ENCODE measurements at places on chromosomes 2 and 18. TPM values are rescaled to one million over a fixed set of nuclear protein-coding genes. Genes with fewer than 3 reads are reported as not detected.

- ATAC-seq, result no peak
These were observed 40.7 kb downstream of the CMPK2 start for GRCh38 chr2:6824962-6825361.

GRCh38 chr2:20049637-20050036 is 1.8 kb downstream of the LAPTM4A start:
- ATAC-seq, result no peak

DNA sequence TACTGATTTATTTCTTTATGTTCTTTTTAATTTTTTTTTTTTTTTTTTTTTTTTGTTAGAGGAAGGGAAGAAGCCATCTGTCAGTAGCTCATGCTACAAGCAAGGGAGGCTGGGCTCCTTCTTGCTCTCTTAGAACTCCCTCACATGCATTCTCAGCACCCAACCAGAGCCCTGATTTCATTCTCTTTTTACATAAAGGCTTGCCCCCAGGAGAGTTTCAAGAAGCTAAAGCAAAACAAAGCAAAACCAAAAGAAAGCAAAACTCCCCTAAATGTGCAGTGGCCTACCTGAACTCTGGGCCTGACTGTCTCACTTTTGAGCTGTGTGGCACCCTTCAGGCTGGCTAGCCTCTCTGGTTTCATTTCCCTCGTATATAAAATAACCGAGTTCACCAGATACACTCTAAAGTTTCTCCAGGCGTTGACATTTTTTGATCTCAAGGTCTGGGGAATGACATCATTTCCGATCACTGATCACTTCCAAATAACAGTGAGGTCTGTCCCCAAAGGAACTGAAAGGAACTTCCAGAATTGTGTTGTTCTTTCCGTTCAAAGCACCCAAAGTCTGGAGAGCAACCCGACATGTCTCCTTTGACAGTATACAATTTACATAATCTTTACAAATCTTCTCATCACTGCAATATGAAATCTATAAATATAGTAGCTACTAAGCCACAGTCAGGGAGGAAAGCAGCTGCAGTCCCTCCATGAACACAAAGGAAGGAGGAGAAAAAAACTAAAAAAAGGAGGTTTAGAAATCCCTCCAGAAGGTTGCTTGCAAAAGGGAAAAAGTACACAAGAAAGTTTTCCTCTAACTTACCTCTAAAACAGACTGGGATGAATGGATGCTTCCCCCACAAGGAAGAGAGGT is 145.6 kb upstream of the NCK2 start:
- no peak for ATAC-seq

DNA sequence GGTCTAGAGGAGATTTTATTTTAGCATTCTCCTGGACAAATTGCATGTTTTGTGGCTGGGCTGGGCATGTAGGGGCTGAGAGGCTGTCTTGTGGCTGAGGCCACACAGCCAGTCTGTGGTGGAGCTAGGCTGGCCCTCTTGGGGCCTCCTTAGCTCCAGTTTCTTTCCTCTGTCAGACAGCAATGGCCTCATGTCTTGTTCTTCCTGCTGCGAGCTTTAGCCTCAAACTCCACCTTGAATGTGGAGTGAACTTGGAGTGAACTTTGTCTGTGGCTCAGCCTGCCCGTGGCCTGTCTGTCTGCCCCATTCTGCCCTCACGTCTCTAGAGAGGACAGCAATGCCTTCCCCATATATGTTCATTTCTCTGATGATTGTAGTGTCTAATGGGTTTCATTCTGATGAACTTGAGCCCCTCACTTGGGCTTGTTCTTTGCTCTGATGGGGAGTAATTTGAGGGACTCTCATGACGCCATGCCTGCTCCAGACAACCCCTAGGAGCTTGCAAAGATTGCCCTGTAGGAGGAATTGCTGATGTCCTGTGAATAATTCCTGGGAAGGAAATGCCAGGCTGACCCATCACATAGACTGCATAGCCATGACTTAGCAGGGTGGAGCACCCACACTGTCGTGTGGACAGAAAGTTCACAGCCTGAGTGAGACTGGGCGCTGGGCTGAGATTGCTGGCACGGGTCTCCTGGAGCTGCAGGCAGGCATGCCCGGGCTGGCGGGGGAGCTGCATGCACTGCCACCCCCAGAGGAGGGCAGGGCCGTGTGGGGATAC is 42.6 kb downstream of the ASAP2 start:
- no peak for ATAC-seq

The PASK gene
- 73.6 TPM for total RNA-seq

- ATAC-seq, result no peak
These were observed 5.1 kb upstream of the MALT1 start for GRCh38 chr18:58666176-58666575.

GRCh38 chr2:241909769-241910168 is 40.2 kb downstream of the RTP5 start:
- no peak for ATAC-seq

The ARHGAP28 gene
- total RNA-seq, result not detected

The C2orf80 gene
- total RNA-seq, result not detected

DNA sequence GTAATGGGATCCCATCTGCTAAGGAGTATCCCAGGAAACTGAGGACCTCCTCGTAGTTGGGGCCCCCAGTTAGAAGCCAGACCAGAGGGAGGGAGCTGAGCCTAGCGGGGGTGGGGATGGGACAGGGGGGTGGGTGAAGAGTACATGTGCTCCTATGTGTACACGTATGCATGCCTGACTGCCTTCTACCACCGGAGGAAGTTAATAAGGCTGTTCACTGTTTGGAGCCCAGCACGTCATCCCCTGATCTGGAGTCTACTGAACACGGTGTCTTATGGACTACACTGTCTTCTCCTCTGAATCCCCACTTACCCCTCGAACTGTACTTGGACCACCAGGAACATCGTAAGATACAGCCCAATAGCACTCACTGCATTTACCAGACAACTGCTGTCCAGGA is 68.5 kb downstream of the SFXN5 start:
- ATAC-seq, result no peak

GRCh38 chr18:73670039-73670438 is 477.6 kb downstream of the FBXO15 start:
- no peak for ATAC-seq

The SERPINB10 gene
- total RNA-seq, result not detected

GRCh38 chr2:150607390-150607811 is 119.9 kb upstream of the RND3 start:
- no peak for ATAC-seq

DNA sequence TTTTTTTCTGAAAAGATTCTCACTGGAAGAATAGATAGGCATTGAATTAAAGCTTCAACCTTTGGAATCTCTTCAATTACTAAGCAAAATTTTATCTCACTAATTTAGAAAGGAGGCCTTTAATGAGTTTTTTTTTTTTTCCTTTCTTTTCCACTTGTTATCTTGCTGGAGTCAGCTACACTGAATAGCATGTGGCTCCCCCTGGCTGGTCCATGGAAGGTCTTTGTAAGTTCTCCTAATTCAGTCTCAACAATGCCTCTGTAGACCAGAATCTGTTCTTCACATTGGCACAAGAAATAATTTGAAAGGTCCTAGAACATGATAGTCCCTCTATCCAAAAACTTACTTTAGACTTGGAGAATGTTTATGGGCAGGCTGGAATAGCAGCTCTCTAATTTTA is 24.2 kb upstream of the SCN1A start:
- no peak for ATAC-seq

- no peak for ATAC-seq
These were observed 18.4 kb upstream of the SELENOI start for GRCh38 chr2:26327291-26328272.

GRCh38 chr2:218501665-218502064 is 66.5 kb downstream of the USP37 start:
- no peak for ATAC-seq

The ZNF512 gene
- total RNA-seq, result 39.5 TPM

The REG1B gene
- not detected for total RNA-seq

The GCG gene
- not detected for total RNA-seq

The PLCL1 gene
- 1.2 TPM for total RNA-seq

- peak; percentile 36 for ATAC-seq
These were observed 63.6 kb downstream of the ASXL2 start for GRCh38 chr2:25814681-25815080.

- no peak for ATAC-seq
These were observed 464.7 kb upstream of the HNRNPA3 start for GRCh38 chr2:176747928-176748327.

GRCh38 chr2:69082430-69082997 is 69.5 kb downstream of the ANTXR1 start:
- ATAC-seq, result no peak

GRCh38 chr18:55079481-55080355 is 120.5 kb upstream of the CCDC68 start:
- no peak for ATAC-seq

The C2orf66 gene
- total RNA-seq, result 1.0 TPM

DNA sequence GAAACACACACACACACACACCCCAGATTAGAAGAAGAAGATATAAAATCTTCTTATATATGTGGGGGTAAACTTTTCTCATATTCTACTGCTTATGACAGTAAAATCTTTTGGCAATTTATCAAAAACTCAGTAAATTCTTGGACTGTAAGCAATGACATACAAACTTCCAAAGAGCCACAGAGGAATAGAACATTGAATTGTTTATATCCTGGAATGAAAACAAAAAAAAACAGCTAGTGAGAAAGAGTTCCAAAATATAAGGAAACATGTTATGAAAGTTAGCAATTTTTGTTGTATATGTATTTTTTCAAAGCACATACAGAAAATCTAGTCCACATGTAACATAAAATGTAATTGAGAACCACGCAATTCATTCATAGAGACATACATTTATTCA is 764.9 kb downstream of the DSC3 start:
- ATAC-seq, result no peak

GRCh38 chr2:140539242-140539875 is 1591.5 kb downstream of the LRP1B start:
- no peak for ATAC-seq

The SLC11A1 gene
- 0.19 TPM for total RNA-seq

DNA sequence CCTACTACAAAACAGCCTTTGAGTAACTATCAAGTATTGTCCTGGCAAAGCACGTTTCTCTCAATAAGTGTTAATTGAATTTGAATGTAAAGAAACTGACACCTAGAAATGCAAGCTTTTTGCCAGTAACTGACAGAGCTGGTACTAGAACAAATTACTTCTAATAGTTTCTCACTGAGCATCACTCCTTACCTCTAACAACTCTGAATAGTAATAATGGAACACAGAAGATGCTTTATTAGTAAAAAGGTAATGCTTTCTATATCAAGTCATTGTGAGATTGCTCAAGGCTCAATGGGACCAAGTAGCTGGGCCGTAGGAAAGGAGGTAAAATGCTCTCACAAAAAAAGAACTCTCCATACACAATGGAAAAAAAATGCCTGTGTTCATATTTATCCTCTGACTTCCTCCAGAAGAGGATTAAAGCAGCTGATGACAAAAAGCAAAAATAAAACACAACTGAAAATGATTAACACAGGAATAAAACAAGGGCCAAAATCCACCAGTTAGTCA is 11.8 kb downstream of the RASGRP3 start:
- ATAC-seq, result peak; percentile 77

The INHA gene
- not detected for total RNA-seq

The GALNT3 gene
- total RNA-seq, result 8.9 TPM

- ATAC-seq, result no peak
These were observed 229.8 kb downstream of the CCDC178 start for GRCh38 chr18:33210575-33211189.

DNA sequence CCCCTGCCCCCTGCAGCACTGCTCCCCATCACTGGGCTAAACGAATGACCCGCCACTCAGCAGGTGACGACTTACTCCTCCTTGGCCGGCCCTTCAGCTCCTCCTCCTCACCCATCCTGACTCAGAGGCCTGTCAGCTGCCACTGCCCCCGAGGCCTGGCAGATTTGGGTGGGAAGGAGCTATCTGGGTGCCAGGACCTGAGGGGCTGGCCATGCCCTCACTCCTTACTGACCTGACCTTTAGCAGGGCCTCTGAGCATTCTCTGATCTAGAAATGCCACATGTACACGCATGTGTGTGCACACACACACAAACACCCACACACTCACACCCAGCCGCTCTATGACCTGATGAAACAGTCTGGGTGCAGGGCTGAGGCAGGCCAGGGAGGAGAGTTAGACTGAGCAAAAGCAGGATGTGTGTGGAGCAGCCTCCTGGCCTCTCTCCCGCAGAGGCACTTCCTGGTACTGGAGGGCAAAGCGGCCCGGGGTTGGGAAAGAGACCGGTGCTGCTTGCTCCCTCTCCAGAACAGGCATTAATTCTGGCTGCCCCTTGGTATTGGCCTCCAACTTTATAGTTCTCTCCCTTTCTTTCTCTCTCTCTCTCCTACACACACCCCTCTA is 68.0 kb downstream of the ZFP36L2 start:
- ATAC-seq, result peak; percentile 61

The ABI2 gene
- total RNA-seq, result 38.6 TPM

GRCh38 chr18:47701134-47701533 is 229.3 kb downstream of the SMAD2 start:
- no peak for ATAC-seq

GRCh38 chr2:73855526-73855925 is 26.8 kb downstream of the STAMBP start:
- no peak for ATAC-seq

GRCh38 chr18:51660188-51660715 is 462.8 kb upstream of the MEX3C start:
- ATAC-seq, result no peak

The NFATC1 gene
- total RNA-seq, result 79.3 TPM

- ATAC-seq, result no peak
These were observed 48.6 kb downstream of the EML6 start for GRCh38 chr2:54772110-54772509.

DNA sequence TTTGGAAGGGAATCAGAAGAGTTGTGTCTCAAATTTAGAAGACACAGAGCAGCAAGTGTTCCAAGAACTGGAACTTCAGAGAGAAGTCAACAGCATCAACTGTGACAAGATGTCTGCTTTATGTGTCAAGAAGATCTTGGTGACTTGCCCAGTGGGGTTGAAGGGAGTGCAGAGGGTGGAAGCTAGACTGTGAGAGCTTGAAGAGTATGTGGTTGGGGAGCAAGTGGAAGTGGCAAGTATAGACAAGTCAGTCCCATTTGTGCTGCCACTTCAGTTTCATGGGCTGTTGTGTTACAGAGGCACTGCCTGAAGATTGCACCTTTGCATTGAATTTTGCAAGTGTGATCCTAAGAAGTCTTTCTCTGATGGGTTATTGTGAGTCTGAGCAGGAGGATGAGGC is 68.7 kb upstream of the MC2R start:
- no peak for ATAC-seq

The CRYGD gene
- total RNA-seq, result not detected

The LYPD1 gene
- total RNA-seq, result not detected

The IHH gene
- total RNA-seq, result 0.29 TPM

The UGT1A4 gene
- not detected for total RNA-seq

DNA sequence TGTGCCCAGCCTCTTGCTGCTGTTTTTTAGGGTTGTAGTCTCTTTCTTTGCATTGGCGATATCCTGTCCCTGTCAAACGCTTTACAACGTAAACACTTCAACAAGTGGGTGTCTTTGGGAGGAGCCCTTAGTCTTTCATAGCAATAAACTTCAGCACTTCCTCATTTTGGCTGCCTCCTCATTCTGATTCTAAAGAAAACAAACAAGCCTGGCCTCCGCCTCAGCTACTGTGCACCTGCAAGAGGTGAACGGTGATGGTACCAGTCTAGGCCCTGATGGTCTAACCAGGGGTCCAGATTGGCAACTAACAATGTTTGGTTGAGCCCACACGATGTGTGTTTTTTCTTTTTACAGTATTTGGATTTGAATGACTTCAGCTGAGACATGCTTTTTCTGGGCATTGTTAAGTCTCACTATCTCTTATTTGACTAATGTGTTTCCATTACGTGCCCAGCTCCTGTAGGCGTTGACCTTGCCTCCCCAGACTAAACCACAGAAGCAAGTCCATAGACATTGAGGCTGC is 53.2 kb upstream of the CUL3 start:
- ATAC-seq, result peak; percentile 95

Data from activated T-helper 17 cell treated with anti-CD3 and anti-CD28 coated beads, Interleukin-2, amount 50 U/mL, for 72 hours (primary cell).